ENCODE measurements at places on chromosomes 4 and X.

- DNase-seq = no peak
These were observed 446.7 kb downstream of the EPHA5 start for GRCh38 chr4:65223601-65224000.

DNA sequence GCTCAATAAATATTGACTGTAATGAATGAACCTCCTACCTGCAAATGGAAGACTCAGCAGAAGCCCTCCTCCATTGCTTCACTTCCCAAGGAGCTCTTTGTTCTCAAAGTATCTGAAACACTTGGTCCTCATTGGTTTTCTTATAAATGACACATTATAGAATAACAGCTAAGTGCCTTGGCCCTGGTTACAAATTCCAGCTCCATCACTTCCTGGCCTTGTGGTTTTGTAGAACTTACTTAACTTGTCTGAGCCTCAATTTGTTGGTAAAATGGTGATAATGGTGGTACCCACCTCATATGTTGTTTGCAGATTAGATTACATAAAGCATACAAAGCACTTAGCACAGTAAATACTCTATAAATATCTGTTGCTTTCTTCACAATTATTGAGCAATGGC, 25.2 kb upstream of the SMIM20 start:
- peak; percentile 23 for DNase-seq

DNA sequence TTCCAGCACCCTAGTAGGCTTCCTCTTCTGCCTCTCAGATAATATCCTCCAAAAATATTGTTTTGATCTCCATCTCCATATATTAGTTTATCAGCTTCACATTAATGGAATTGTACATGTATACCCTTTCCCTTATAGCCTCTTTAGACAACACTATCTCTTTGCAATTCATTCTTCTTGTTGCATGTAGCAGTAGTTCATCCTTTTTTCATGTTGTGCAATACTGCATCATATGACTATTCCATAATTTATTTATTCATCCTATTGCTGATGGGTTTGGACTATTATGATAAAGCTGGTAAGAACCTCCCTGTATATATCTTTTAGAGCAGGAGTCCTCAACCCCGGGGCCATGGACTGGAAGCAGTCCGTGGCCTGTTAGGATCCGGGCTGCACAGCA, 148.2 kb upstream of the FAT1 start:
- no peak for DNase-seq

GRCh38 chrX:147476008-147476407, 435.7 kb upstream of the FMR1 start:
- peak; percentile 11 for DNase-seq

DNA sequence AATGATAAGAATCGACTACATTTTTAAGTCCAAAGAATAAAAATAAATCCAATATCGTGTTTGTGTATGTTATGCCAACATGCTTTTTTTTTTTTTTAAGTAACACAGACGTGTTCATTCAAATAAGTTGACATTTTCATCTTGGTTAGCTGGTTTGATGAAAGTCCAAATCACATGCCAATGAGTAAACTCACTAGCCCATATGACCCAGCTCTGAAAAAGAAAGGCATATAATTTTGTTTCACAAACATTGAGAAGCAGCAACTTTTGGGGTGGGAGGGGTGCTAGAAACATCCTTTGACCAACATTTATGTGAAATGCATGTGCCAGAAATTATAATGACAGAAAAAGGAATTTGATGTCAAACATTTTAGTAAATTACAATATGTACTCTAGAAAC, 61.6 kb upstream of the SPP1 start:
- peak; percentile 71 for DNase-seq

GRCh38 chr4:78308517-78308916, 243.1 kb upstream of the ANXA3 start:
- peak; percentile 86 for DNase-seq

- DNase-seq = no peak
These were observed 608.6 kb downstream of the KLHL13 start for GRCh38 chrX:117508021-117508420.

GRCh38 chr4:55071951-55072350, 53.4 kb downstream of the KDR start:
- DNase-seq = no peak

GRCh38 chr4:102390438-102390837, 45.2 kb upstream of the SLC39A8 start:
- DNase-seq = peak; percentile 94

DNA sequence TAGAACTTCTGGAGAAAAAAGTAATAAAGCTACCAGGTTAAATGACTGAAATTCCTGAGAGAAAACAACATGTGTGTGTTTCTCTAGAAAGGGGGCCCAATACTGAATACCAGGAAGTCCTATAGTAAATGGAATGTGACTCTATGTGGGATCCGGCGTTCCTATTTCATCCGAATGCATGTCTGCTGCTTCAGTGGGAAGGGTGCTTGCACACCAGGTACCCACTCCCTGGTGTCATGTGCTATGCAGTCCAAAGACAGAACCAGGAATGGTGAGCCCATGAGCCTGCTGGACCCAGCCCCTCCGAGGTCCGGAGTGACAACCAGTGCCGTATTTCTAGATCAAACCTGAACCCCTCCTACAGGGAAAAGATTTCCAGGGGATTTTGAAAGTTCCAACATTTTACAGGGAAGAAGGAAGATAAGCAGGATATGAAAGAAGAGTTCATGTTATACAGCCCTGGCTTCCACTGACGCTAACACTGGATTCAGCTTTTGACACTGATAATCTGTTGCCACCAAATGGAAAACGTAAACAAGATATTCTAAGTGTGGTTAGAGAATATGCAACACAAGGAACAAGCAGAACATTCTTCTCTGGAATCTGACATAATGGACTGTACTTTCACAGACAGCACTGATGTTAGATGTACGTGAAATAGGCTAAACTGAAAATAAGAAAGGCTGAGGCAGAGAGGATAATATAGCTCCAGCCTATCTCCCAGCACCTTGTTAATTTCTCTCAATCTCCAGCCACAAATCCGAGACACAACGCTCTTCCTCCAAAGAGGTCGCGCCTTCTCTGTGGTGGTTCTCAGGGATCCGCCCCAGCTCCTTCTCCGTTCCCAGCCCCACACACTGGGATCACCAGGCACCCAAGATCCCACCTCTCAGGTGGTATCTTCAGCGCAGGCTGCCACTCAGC, 725 bp upstream of the CXCL1 start:
- DNase-seq = peak; percentile 18

- DNase-seq = no peak
These were observed 74.2 kb downstream of the ALPK1 start for GRCh38 chr4:112371361-112371760.

GRCh38 chr4:22730021-22730420, 37.3 kb downstream of the GBA3 start:
- DNase-seq = no peak

DNA sequence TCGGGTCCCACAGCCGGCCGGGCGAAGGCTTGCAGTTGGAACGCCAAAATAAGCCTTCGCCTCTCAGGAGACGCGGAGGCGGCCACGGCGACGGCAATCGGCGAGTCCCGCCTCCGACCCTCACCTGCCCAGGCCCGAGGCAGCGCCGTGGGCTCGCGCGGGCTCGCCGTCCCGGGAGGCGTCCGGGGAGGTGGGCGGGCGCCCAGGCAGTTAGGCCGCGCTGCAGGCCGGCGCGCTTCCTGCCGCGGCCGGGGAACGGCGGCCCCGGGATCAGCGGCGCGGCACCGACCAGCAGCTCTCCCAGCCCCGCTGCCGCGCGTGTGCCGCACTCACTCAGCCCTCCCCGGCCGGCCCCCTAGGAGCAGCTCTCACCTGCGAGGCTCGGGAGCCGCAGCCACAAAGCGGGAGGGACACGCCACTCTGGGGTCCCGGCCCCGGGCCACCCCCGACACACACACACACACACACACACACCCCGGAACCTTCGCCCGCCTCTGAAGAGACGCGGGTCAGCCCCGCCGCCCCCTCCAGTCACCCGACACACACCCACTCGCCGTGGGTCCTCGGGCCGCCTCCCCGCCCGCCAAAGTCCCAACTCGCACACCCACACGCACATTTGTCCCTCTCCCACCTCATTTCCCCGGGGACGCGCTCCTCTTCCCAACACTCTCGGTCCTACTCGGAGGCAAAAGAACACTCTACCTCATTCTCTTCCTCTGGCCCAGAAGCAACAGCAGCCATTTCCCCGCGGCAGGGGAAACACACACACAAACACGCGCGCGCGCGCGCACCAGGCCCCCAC, at the start of gene CNOT6L:
TSS of gene CNOT6L (minus strand) at position 767 of the 802 bp plus-strand sequence. CDS start at position 707, 60 bp downstream.
- DNase-seq = peak; percentile 46

Data from renal cortical epithelial cell (primary cell).